GM23338 (cell line): ENCODE measurements at places on chromosomes 5 and 9. TPM values are rescaled to one million over a fixed set of nuclear protein-coding genes. Genes with fewer than 3 reads are reported as not detected.

Gene FOXD4L6
- total RNA-seq: 0.21 TPM in 1 of 2 replicates, not detected in the other

Gene PCDHA13
- 4.3 and 9.8 TPM in 2 replicates for total RNA-seq

Gene SPEF2
- total RNA-seq: 0.17 and 7.4 TPM in 2 replicates

GRCh38 chr5:135135530-135136226, 101.7 kb upstream of the PITX1 start:
- H3K27me3 ChIP-seq: no peaks in the 10 kb centered on the region
- no peak overlapping the region for H3K27ac ChIP-seq
- no peak for DNase-seq
- H3K36me3 ChIP-seq: no peaks in the 10 kb centered on the region
- no peaks in the 10 kb centered on the region for H3K4me1 ChIP-seq
- no peak overlapping the region for H3K4me3 ChIP-seq

- peak overlapping the region; percentile 80 for H3K27ac ChIP-seq
- peak overlapping the region; percentile 69 for H3K4me3 ChIP-seq
- no peaks in the 10 kb centered on the region for H3K27me3 ChIP-seq
- peak; percentile 44 for DNase-seq
These were observed 650 bp downstream of the MRRF start for GRCh38 chr9:122265149-122265915.

DNA sequence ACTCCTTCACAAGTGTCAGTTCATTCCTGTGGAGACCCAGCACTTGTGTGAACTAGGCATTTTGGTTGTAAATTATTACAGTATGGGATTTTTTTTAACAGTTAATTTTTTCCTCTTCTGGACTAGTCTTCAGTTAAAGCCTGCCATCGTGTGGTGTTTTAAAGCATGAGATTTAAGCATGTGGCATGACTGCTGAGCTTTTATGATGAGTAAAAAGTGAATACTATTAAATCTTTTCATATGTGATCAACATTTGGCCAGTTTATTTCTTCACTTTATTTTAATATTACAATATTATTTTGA, 25.0 kb downstream of the LMNB1 start:
- DNase-seq: no peak

- peaks cover 24% of the 10 kb centered on the region for H3K27me3 ChIP-seq
- H3K36me3 ChIP-seq: no peaks in the 10 kb centered on the region
- DNase-seq: peak; percentile 68
These were observed 1057.7 kb upstream of the DMAC1 start for GRCh38 chr9:8857068-8857925.

Gene SPACA9
- total RNA-seq: 0.78 and 1.5 TPM in 2 replicates

DNA sequence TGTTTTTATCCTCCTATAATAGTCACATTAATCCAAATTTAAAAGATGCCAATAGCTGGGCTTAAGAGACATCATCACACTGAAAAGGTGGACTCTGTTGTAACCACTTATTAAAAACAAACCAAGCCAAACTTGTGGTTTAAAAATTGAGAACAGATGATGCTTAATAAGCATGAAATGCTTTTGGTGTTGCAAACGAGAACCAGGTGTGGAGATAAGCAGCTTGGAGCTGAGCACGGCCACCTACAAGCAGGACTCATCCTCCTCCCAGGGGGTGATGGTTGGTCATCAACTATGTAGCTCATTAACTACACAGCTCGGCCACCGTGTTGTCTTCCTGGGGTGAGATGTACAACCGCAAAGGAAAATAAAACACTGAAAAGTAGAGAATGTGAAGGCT, 154.4 kb downstream of the NPR3 start:
- H3K36me3 ChIP-seq: no peaks in the 10 kb centered on the region
- H3K27me3 ChIP-seq: no peaks in the 10 kb centered on the region
- no peak overlapping the region for H3K4me3 ChIP-seq

Gene IFNK
- total RNA-seq: not detected in 2 replicates

DNA sequence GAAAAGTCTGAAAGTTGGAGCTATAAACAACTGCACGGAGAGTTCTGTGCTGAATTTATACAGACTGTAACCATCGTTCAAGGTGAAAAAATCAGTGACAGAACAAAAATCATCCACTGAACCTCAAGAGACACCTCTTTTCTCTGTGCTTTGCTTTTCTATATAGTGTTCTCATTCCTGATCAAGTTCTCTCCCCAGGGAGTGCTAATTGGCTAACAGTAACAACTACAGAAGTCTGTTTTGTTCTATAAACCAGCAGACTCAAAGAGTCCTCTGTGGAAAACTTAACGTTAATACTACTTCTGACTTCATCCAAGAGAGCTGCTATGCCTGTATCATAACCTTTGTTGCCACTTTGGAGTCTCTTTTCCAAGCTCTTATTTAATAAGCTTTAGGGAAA, 1388.3 kb upstream of the C9orf72 start:
- no peaks in the 10 kb centered on the region for H3K27me3 ChIP-seq
- no peak for DNase-seq
- no peak overlapping the region for H3K4me3 ChIP-seq
- H3K27ac ChIP-seq: no peak overlapping the region
- H3K4me1 ChIP-seq: peaks cover 24% of the 10 kb centered on the region
- H3K36me3 ChIP-seq: no peaks in the 10 kb centered on the region

DNA sequence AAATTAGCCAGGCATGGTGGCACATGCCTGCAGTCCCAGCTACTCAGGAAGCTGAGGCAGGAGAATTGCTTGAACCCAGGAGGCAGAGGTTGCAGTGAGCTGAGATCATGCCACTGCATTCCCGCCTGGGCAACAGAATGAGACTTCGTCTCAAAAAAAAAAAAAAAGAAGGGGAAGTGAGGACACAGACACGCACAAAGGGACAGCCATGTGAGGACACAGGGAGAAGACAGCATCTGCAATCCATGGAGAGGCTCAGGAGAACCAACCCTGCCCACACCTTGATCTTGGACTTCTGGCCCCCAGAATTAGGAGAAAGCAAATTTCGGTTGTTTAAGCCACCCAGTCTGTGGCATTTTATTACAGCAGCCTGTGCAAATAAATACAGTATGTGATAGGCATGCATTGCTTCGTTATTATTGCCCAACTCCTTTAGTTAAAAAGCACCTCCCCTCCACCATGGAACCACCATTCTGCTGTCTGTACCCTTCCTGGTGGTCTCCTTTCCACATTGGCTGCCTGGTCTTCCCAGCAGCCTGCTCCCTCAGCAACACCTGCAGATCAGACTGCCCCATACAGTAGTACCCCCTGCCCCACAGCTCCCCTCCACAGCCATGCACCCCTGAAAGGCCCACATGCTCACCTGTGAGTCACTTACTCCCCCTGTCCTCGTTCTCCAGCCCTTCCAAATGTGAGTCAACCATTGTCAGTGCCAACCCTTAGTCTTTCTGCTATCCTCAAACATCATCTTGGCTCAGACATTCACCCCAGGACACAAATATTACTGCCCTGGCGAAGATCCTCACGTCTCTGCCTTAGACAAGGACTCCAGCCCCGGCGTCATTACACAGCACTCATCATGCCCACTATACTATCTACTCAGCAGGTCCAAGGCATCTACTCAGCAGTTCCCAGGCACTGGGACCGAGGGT, 128.8 kb downstream of the ROR2 start:
- no peaks in the 10 kb centered on the region for H3K27me3 ChIP-seq
- no peak overlapping the region for H3K4me3 ChIP-seq
- no peak overlapping the region for H3K27ac ChIP-seq
- no peak for DNase-seq

DNA sequence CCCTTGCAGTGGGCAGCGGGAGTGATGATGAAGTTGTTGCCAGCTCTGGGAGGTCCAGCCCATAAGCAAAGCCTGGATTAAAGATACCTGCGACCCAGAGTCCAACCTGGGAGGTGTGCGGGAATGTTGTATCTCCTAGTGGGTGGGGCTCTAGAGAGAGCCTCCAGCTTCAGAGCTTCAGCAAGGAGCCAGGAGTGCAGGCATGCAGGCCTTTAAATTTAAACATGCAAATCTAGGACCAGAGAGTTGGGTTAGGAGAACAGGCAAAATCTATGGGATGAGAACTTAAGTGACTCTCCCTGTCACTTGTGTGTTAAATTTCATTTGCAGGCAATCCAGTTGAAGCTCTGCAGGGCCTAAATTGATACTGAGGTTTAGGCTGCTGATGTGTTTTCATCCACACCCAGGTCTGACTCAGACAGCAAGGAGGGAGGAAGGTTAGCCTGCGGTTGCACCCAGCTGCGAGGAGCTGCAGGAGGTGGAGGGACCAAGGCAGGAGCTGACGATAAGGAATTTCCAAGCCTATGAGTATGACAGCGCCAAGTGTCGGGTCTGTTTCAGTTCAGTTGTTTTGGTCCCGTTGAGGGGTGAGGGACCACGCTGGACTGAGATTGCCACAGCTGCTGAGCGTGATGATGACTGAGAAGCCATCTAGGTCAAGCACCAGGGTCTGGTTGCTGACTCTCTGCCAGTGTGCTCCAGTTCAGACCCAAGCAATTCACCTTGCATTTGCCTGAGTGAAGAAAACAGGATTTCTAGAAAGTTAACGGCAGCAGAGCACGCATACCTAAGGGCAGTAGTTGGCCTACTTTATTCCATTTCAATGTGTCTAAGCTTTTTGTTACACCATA, 243.0 kb downstream of the ICE1 start:
- no peaks in the 10 kb centered on the region for H3K36me3 ChIP-seq
- no peak for DNase-seq
- no peak overlapping the region for H3K4me3 ChIP-seq
- peaks cover 3% of the 10 kb centered on the region; the same call in 1 of the 2 replicates for H3K4me1 ChIP-seq
- H3K27ac ChIP-seq: no peak overlapping the region
- no peaks in the 10 kb centered on the region for H3K27me3 ChIP-seq

- no peak overlapping the region for H3K27ac ChIP-seq
- H3K36me3 ChIP-seq: no peaks in the 10 kb centered on the region
- peak; percentile 67 for DNase-seq
- no peaks in the 10 kb centered on the region for H3K27me3 ChIP-seq
These were observed 987 bp downstream of the FBXW5 start for GRCh38 chr9:136943291-136944211.

DNA sequence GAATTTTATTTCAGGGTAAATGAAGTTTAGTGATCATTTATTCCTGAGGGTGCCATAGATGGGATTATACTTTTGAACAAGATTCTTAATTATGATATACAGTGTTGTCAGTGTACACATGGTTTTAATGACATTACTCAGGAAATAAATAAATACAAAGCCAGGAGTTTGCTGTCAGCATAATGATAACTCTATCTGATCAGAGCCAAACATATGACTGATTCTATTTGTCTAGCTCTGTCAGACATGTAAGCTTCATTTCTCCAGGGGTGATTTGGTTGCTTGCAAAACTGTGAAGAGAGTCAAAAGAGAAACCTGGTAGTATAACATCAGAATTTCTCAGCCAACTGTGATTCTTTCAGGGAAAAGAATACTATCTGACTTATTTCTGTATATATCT, 1425.8 kb upstream of the C9orf72 start:
- no peak overlapping the region for H3K4me3 ChIP-seq
- no peaks in the 10 kb centered on the region for H3K4me1 ChIP-seq
- no peaks in the 10 kb centered on the region for H3K27me3 ChIP-seq
- H3K27ac ChIP-seq: no peak overlapping the region

DNA sequence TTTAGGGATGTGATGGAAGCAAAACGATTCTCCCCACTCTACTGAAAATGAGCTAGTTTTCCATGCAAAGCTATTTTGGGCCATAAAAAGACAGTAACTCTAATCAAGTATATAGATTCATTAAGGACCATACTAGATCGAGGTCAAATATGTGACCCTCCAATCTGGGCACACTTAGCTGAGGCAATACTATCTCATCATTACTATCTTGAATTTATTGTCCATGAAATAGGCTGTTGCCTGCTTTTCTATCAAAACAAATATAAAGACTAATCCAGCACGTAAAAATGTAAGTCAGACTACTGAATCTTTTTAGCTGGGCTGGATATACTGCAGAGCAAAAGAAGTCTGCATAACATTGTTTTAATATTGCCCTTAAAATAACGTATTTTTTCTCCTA, 943.1 kb downstream of the NR2F1-AS1 start:
- H3K4me1 ChIP-seq: peaks cover 33% of the 10 kb centered on the region
- no peak overlapping the region for H3K27ac ChIP-seq
- H3K36me3 ChIP-seq: no peaks in the 10 kb centered on the region
- H3K4me3 ChIP-seq: no peak overlapping the region
- no peak for DNase-seq

Gene LRRC19
- not detected in 2 replicates for total RNA-seq
